Naive thymus-derived CD8-positive, alpha-beta T cell (primary cell): ENCODE measurements at places on chromosomes 4 and X.

- DNase-seq, result no peak
Measured at GRCh38 chr4:162891788-162892707, 274.6 kb downstream of the NAF1 start.

- no peak for DNase-seq
Measured at GRCh38 chr4:174244441-174244840, 39.0 kb downstream of the FBXO8 start.

- DNase-seq, result no peak
Measured at GRCh38 chrX:34956916-34957315, 14.3 kb downstream of the FAM47B start.

GRCh38 chr4:182447767-182448280, 204.6 kb downstream of the TENM3 start:
- no peak for DNase-seq

DNA sequence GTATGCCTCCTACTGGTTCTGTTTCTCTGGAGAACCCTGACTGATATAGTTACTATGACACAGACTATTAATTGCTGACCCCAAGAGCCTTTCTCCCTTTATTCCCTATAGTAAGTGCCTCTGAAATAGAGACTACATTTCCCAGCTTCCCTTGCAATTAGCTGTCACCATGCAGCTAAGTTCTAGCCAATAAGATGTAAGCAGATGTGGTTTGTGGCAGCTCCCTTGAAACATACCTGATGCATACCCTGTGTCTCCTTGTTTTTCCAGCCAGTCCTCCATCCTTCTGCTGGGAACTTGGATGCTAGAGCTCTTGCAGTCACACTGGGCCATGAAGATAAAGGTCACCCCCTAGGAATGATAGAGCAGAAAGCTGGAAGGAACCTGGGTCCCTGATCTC, 9.7 kb upstream of the TMEM165 start:
- no peak for DNase-seq

GRCh38 chr4:41176340-41176739, 38.0 kb downstream of the APBB2 start:
- DNase-seq, result no peak

GRCh38 chr4:7206911-7207567, 14.7 kb downstream of the SORCS2 start:
- DNase-seq, result no peak

GRCh38 chr4:142434519-142435224, 411.4 kb downstream of the INPP4B start:
- no peak for DNase-seq

DNA sequence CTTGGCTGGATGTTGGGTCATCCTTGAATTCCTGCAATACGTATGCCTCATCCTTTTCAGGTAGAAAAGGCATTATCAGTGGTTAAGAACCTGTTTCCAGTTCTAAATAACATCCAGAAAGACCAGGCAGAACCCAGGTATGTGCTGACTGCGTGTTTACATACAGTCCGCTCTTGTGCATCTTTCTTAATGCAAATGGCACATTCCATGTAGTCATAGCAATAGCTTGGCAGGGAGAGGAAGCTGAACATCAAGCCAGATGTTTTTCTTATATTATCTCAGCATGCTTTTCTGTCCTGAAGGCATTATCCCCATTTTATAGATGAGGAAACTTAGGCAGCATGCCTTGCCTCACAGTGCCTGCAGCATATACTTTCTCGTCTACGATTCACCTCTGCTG, 2.1 kb downstream of the DCLK2 start:
- no peak for DNase-seq

- no peak for DNase-seq
Measured at GRCh38 chr4:40394236-40394635, 59.1 kb downstream of the CHRNA9 start.

- no peak for DNase-seq
Measured at GRCh38 chr4:138958519-138958918, 57.1 kb upstream of the NOCT start.

- no peak for DNase-seq
Measured at GRCh38 chr4:95249426-95250021, 299.2 kb downstream of the UNC5C start.
